ENCODE measurements at places on chromosomes 5 and 9.

DNA sequence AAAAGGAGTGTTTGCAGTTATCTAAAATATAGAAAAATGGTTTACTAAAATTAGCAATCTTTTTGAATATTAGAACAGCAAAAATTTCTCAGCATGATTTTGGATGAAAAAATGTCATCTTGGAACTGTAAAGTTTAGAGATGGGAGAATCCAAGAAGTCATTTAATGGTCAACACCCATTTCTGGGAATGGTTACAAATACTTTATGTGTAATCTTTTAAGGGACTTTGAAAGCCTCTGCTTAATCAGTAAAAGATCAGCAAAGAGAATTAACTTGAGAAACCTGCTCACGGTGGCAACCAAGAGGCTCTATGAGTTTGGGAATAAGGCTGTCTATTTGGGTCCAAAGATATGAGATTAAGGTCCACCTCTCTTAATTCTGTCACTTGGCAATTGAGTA is 13.0 kb downstream of the C1QTNF3 start:
- DNase-seq, result no peak

DNA sequence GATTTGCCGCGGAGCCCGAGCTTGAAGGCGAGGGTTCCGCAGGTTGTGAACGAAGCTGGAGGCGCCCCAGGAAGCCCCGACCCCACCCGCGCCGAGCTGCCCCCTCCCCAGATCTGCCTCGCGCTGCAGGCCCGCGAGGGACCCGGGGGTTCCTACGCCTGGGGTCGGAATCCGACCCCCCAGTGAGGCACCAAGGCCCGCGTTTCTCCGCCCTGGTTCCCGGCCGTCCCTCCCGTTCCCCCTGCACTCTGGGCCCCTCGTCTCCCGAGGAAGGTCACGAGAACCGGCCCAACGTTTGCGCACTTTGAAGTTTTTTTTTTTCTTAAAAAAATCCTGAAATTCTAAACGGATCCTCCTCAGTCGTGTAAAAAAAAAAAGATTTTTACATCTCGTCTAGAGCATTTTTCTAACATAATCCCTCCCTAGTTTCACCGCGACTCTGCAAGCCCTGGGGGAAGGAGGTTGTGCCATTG is 880 bp upstream of the GFPT2 start:
- DNase-seq, result no peak

- DNase-seq, result no peak
Observed at GRCh38 chr5:109239456-109239855, 170.3 kb downstream of the PJA2 start.

DNA sequence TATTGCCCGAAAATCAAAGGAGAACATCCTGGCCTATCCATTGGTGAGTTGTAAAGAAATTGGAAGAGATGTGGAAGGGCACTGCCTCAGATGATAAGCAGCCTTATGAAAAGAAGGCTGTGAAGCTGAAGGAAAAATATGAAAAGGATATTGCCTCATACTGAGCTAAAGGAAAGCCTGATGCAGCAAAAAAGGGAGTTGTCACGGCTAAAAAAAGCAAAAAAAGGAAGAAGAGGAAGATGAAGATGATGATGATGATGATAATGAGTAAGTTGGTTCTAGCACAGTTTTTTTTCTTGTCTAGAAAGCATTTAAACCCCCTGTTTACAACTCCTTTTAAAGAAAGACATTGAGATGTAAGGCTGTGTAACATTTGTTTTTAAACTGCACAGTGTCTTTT is 59.8 kb upstream of the ZBED3 start:
- no peak for DNase-seq

DNA sequence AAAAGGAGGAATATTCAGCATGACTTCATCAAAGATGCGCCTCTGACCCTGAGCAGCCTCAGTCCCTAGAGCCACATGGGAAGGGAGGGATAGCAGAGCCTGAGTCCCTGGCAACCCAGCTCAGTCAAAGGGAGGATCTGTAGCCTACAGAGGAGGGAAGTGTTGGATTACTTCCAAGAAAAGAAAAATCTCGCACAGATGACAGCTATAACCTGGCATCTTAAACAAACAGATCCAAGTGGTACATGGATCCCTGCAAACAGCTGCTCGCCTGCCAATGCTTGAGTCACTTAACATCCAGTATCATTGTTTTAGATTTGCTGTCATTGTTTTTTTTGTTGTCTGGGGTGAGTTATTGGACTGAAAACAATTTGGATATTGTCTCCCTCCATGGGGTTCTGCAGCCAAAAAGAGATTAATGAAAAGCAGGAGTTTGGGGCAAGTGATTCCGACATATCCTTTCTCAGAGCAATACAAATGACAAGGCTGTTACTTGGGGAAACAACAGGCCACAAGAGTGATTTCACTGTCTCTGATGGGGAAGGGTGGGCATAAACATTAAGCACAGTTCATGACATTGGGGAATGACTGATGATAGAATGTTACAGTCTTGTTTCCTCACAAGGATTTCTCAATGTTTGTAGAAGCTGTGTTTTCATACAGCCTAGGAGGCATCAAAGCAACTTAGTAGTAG is 153.5 kb upstream of the KIF2A start:
- no peak for DNase-seq

DNA sequence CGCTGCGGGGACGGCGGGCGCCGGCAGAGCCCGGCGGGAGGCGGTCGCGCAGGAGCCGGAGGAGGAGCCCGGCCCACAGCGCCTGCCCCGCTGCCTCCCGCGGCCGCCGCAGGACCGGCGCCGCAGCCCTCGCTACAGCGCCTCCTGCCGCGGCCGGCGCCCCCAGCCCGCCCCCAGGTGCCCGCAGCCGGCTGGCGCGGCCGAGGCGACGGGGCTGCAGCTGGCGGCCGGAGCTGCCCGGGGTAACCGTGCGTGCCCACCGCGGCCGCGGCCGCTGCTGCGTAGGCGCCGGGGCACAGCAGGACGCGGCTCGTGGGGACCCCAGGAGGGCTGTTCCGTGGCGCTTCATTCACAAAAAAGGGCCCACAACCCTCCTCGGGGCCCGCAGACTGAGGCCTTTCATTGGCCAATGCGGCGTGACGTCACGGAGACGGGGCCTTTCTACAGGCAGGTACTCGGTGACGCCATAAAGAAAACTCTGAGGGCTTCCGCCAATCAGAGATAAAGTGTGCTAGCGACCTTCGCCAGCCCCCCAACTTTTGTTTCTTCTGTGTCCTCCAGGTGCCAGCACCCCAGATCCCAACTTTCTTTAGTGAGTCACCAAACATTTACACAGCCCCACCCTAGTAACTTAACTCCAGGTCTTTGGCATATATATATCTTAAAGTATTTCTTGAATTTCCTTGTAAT is at the start of gene CDC14B:
CDC14B (minus strand) TSS at position 353 of the 690 bp plus-strand sequence. CDS start 465 bp downstream, outside the sequence.
- DNase-seq, result peak; percentile 84

GRCh38 chr9:136544964-136545691 is 720 bp downstream of the NOTCH1 start:
- peak; percentile 64 for DNase-seq

DNA sequence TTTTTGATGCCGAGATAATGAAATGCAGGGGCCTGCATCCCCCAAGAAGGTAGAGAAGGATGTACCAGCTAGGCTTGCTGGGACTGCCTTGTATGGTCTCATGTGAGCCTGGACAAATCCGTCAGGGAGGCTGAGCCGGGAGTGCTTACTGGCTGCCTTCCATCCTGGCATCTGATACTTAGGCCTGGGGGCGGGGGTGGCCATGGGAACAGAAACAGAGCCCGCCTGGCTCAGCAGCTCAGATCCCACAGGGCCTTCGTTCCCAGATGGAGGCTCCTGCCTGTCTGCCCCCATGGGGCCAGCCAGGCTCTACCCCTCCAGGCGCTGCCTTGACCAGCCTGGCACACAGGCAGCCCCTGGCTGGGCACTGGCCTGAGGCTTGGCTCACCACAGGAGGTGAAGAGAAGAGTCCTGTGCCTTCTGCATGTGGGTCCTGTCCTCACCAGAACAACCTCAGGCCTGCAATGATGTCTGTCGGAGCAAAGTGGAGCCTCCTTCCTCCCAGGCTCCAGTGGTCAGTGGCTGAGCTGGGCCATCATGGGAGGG is 10.5 kb upstream of the SPATA31E1 start:
- DNase-seq, result no peak

GRCh38 chr9:109319626-109320241 is 1.1 kb downstream of the EPB41L4B start:
- DNase-seq, result no peak

GRCh38 chr5:91123901-91124300 is 259.2 kb downstream of the ARRDC3 start:
- DNase-seq, result no peak

- no peak for DNase-seq
Observed at GRCh38 chr5:94968507-94969095, 316.3 kb downstream of the MCTP1 start.

DNA sequence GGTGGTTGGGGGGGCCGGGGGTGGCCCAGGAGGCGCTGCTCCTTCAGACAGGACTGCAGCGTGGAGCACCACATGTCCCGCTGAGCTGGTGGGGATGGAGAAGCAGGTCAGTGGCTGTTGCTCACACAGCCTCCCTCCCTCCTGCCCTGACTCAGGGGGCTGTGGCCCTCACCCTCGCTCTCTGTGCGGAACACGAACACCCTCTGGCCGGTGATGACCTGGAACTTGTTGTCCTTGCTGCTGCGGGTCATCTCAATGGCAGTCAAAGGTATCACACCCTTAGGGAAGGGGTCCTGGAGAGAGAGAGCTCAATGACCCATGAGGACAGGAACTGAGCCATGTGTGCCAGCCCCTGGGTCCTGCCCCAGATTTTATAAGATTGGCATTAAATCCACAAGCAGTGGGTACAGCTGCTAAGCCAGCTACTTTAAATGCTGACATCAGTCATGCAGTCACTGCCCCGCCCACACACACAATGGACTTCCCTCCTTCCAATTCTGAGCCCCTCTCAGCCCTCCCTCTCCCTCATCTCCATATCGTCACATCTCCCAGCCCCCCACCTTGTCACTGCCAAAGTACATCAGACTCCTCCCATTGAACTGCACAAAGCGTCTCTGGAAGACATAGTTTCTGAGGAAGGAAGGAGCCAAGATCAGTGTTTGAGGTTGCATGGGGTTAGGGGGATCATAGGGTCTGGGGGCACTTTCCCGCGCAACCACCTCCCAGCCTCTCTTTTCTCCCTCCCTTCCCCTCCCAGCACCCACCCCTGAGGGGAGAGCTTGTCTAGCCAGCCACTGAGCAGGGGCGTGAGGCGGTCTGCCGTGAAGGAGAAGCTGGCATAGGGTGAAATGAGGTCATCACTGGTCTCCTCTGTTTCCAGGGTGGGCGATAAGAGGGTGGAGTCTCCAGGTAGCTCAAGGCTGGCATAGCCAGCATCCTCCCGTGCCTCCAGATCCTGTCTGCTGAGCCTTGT is 8.9 kb downstream of the ARAP3 start:
- no peak for DNase-seq

- no peak for DNase-seq
Observed at GRCh38 chr5:164002628-164003027, 497.2 kb downstream of the MAT2B start.

- no peak for DNase-seq
Observed at GRCh38 chr5:62065050-62065449, 241.0 kb upstream of the KIF2A start.

DNA sequence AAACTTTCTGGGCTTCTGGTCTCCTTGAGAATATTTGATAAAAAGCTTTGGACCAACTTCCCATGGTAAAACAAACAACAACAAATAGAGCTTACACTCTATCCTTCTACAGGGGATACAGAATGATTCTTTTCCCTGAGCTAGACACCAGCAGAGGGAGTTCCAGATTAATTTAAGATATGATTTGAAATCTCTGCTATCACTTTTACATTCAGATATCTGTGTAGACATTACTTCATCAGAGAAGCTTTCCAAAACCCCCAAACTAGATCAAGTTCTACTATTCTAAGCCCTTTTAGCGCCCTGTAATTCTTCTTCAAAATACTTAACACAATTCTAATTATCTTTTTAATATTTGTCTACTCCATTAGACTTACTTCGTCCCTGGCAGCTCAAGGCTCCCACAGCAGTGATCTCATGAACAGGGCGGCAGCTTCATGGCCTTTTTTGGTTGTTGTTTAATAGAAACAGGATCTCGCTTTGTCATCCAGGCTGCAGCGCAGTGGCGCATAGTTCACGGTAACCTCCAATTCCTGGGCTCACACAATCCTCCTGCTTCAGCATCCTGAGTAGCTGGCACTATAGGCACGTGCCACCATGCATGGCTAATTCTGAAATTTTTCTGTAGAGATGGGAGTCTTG is 955 bp upstream of the GALNT12 start:
- no peak for DNase-seq

- DNase-seq, result no peak
Observed at GRCh38 chr5:54689411-54690251, 172.1 kb downstream of the SNX18 start.

Measured in stimulated activated CD4-positive, alpha-beta T cell treated with anti-CD3 and anti-CD28 coated beads, Interleukin-1b, Interleukin-23, amount 100 ng/mL, for 48 hours (primary cell).